Activated CD4-positive, alpha-beta T cell treated with anti-CD3 and anti-CD28 coated beads for 1 hour (primary cell): ENCODE measurements at places on chromosomes 13 and 19.
A peak's percentile ranks its signal among the peaks of the same experiment; 100 is the strongest.

GRCh38 chr13:54175466-54175865 lies 1146.9 kb downstream of the OLFM4 start:
- DNase-seq = no peak

- DNase-seq = no peak
Observed at GRCh38 chr13:50809133-50810090, 34.1 kb downstream of the DLEU7 start.

DNA sequence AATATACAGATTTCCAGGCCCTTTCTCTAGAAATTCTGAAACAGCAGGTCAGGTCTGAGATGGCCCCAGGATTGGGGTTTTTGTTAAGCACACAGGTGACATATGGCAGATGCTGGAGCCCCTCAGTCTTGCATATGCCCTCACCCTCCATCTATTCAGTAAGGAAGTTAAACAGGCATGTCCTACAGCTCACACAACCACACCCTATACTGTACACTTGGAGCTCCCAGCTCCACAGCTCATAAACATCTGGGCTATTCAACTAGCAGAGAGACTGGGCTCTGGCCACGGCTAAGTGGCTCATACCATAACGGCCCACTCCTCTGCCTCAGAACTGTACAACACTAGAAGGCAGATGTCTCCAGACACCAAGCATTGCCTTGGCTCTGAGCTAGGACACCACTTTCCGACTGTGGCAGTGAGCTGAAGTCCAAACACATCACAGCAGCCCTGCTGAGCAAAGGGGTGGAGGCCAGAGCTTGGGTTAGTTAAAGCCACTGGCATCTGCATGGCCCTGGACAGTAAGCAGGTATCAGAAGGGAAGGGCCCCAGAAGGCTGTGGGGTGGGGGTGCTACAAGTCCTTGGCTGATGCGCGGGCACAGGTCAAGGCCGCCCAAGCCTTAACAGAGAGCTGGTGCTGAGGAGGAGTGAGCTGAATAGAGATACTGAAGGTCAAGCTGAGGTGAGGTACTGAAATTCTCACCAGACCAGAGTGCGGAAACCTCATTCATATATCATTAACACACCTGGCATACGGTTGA lies 79.1 kb downstream of the ABCC4 start:
- no peak for DNase-seq

- DNase-seq = no peak
Observed at GRCh38 chr13:30141775-30142485, 165.4 kb downstream of the KATNAL1 start.

GRCh38 chr19:29596080-29596727 lies 9.9 kb upstream of the POP4 start:
- DNase-seq = no peak

DNA sequence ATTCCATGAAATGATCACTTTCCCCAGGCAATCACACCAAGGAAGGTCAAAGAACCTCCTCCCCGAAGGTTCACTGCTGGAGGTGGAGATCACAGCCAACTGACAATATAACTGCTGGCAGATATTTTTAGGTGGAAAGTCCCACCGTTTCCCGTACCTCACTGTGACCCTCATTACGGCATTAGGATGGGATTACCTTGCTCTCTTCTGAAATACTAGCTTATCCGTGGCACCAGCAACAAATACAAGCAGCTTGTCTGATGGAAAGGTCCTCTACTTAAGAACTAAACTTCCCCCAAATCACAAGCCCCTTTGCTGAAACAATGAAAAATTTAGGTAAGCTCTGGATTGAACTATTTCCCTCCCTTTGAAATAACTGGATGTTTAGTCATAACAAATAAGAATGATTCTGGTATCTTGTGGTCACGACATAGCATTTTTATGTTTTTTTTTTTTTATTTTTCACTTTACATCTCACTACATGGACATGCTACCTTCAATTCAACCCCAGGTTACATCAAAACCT lies 178.9 kb downstream of the COL4A1 start:
- DNase-seq = no peak

DNA sequence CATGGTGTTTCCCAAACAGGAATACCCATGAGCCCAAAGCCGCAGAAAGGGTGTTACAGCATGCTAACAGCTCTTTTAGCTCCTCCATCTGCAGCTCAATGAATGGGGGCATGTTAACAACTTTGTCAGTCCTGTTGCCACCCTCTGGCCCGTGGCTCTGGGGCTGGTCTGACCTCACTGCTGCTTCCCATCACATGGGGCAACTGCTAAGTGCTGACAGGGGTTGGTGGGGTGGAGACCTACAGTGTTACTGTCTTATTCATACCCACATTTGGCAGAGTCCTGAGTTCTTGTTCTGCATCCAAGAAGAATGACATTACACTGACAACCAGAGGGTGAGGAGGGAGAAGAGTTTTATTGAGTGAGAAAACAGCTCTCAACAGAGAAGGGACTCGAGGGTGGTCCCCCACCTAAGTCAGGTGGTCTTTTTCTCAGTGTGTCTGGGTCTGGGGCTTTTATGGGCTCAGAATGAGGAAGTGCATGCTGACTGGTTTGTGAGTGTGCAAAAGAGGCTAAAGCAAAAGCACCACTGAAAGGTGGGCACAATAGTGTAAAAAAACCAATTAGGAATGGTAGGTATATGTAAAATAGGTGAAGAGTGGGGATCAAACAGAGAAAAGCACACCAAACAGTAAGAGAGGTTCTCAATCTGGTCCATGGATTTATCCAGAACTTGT lies 1952.0 kb upstream of the PCDH20 start:
- no peak for DNase-seq

GRCh38 chr19:15292847-15293582 lies 39.3 kb downstream of the BRD4 start:
- no peak for DNase-seq

- no peak for DNase-seq
Observed at GRCh38 chr19:19068659-19069654, 5.2 kb downstream of the SLC25A42 start.

DNA sequence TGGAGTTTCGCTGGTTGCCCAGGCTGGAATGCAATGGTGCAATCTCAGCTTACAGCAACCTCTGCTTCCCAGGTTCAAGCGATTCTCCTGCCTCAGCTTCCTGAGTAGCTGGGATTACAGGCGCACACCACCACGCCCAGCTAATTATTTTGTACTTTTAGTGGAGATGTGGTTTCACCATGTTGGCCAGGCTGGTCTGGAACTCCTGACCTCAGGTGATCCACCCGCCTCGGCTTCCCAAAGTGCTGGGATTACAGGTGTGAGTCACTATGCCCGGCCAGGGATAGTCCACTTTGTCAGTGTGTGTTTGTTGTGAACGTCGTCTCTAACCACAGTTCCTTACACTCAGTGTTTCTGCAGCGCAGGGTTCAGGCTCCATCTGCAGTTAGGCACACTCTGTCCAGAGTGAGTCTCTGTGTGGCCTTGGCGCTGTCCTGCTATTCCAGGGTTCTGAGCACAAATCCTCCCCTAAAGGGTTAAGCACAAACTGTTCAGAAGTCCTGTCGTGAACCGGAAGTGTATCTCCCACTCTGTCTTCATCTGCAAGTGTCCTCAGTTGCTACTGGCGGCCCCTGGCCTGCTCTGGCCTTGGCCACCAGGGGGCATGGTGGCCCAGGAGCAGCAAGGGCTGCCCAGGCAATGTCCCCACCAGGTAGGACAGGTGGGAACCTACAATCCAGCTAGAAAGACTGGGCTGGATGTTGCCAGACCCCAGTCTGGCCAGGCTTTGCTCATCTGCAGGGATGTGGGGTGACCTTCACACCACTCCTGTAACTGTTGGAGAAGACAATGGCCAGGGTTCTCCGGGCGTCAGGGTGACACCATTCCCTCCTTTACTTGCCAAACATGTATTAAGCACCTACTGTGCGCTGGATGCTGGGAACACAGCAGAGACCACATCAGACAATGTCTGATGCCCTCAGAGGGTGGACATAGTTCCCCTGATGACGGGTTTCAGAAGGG lies 38.8 kb upstream of the GATAD2A start:
- peak; percentile 61 for DNase-seq
